Pons (tissue), 1 donor: ENCODE measurements at places on chromosomes 6 and 20.

DNA sequence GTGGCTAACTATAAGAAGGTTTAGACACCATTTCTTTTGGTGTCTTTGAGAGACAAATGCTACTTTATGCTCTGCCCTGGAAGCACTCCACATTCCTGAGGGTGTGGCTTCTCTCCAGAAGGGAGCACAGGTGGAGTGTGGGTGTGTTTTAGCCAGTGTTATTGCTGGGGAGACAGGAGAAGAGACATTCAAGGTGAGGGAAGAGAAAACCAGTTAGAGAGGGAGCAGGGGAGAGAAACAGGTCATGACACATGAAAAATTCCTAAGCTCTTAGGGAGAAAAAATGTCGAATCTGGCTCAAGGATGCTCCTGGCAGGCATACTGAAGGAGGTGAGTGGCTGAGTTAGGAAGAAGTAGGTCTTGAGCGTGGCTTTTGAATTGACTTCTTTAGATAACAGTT, 292.8 kb downstream of the CLIC5 start:
- DNase-seq: no peak

- DNase-seq: no peak
Observed at GRCh38 chr6:154363821-154364220, 7.2 kb upstream of the IPCEF1 start.

GRCh38 chr20:23080521-23080920, 5.6 kb downstream of the CD93 start:
- DNase-seq: no peak

- no peak for DNase-seq
Observed at GRCh38 chr6:141969201-141969600, 163.5 kb upstream of the GJE1 start.

- DNase-seq: no peak
Observed at GRCh38 chr20:14488212-14488611, 150.8 kb upstream of the FLRT3 start.

DNA sequence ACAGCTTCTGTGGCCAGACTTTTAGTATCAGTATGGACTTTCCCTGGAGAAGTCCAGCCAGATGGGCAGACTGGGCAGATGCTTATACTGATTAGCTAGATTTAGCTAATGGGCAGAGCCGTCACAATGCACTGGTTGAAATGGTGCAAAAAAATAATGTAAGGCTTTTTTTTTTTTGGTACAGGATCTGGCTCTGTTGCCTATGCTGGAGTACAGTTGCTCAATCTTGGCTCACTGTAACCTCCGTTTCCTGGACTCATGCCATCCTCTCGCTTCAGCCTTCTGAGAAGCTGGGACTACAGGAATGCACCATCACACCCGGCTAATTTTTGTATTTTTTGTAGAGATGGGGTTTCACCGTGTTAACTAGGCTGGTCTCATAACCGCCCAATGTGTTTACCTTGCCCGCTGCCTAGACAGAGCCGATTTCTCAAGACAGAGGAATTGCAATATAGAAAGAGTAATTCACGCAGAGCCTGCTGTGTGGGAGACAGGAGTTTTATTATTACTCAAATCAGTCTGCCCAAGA, 16.4 kb upstream of the KIFC1 start:
- peak; percentile 41 for DNase-seq

DNA sequence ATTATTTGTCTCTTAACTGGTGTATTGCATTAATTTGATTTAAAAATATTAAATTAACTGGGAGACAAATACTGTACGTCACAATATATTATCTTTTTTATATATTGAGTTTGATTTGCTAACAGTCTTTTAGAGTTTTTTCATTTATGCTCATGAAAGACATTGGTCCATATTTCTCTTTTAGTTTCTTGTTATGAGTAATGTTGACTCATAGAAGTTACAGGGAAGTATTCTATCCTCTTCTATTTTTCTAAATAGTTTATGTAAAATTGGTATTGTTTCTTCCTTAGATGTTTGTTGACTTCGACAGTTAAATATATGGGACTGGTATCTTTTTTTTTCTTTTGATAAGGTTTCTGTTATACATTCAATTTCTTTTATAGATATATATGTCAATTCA, 1115.6 kb upstream of the CITED2 start:
- DNase-seq: no peak

DNA sequence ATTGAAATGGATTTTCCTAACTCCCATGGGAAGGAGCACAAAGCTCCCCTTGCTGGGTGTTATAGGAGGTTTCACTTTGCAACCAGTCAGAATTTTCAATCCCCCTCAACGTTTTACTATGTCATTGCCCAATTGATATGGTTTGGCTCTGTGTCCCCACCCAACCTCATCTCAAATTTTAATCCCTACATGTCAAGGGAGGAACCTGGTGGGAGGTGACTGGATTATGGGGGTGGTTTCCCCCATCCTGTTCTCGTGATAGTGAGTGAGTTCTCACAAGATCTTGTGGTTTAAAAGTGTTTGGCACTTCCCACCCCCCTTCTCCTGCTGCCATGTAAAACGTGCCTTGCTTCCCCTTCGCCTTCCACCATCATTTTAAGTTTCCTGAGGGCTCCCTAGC, 62.9 kb downstream of the ZMYND8 start:
- no peak for DNase-seq

- peak; percentile 99 for DNase-seq
Observed at GRCh38 chr6:113994934-113995342, 24.0 kb upstream of the HDAC2 start.

DNA sequence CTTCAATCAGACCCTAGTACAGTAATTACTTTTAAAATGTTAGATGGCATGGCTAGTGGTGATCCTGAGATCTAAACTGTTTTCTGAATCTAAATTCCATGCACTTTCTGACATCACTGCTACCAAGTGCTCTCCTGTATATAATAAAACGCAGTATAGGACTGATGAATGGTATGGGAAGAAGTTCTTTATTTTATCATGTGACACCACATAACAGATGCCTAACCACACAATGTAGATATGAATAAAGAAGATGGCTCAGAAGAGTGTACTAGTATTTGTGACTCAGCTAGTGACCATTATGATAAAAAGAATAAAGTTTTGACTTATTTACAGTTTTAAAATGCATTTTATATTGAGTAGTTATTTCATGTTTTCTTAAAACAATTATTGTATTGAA, 8.5 kb downstream of the NDUFAF4 start:
- DNase-seq: no peak

GRCh38 chr6:6834356-6835222, 246.1 kb downstream of the LY86 start:
- DNase-seq: no peak

- DNase-seq: no peak
Observed at GRCh38 chr6:43938178-43939105, 168.4 kb downstream of the VEGFA start.

DNA sequence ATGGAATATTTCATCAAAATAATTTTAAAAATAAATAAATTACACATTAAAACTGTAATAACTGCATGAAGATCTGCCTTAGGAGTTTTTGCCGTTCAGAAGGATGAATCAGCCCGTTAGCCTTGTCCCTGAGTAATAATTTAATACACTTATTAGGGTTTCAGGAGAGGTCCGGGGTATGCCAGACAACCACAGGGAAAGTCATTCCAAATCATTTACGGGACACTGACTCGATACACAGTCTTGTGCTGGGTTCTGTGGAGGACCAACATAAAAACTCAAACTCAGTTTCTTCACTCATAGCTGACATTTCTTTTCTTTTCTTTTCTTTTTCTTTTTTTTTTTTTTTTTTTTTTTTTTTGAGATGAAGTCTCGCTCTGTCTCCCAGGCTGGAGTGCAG, 735 bp upstream of the LY6G6F start:
- no peak for DNase-seq

DNA sequence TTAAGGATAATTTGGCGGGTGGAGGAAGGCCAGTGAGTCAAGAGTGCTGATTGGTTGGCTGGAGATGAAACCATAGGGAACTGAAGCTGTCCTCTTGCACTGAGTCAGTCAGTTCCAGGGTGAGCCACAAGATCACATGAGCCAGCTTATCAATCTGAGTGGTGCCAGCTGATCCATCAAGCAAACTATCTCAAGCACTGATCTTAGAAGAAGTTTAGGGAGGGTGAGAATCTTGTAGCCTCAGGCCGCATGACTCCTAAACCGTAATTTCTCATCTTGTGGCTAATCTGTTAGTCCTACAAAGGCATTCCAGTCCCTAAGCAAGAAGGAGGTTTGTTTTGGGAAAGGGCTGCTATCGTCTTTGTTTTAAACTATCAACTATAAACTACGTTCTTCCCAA, 954.3 kb downstream of the KIF16B start:
- DNase-seq: no peak

- DNase-seq: no peak
Observed at GRCh38 chr20:18543932-18544331, 23.3 kb upstream of the SMIM26 start.

DNA sequence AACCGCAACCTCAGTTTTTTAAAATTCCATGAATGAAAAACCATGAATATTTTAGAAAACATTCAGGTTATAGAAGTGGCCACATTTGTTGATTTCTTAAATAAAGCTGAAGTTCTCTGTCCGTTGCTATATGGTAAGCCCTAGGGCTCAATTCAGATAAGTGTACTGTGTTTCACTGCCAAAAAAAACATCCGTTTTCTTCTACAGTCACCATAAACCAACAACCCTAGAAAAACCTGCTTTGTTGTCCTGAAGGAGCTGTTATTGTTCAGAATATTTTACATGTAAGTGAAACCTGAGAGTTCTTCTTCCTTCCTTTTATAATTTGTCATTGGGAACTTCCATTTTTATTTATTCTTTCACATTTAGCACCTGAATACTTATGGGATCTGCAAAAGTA, 274.1 kb downstream of the TFAP2A start:
- DNase-seq: no peak

DNA sequence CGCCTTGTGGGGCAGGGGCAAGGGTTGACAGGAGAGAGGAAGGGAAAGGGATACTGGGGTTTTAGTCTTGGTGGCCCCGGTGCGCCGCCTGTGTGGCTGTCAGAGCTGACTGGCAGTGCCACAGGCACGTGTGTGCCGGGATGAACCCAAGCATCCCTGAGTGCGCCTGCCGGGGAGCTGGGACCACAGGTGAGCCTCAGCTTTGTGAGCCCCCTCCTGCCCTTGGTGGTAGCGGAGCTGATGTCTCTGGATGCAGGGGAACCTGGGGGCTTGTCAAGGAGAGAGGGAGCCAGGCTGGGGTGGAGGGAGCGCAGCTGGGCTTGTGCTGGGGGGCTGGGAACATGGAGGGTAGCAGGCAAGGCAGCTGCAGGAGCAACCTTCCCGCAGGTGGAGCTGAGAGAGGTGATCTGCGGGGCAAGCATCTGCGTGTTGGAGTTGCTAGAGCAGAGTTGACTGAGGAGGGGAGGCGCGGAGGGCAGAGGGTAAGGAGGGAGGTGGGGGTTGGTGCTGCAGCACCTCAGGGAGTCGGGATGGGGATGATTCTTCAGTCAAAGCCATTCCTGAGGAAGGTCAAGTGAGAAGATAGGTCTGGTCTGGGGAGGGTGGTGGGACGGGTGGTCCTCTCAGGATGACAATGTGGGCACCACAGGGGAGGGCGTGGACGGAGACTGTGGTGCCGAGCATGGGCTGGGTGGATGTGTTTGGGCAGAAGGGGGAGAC, 28.1 kb downstream of the PYGB start:
- no peak for DNase-seq

- DNase-seq: no peak
Observed at GRCh38 chr6:47044397-47044796, 2.3 kb upstream of the ADGRF1 start.

GRCh38 chr6:168440520-168441433, at the start of gene SMOC2:
Gene SMOC2 (plus strand): TSS chr6:168441184. CDS start chr6:168441371, 187 bp downstream.
- DNase-seq: no peak

DNA sequence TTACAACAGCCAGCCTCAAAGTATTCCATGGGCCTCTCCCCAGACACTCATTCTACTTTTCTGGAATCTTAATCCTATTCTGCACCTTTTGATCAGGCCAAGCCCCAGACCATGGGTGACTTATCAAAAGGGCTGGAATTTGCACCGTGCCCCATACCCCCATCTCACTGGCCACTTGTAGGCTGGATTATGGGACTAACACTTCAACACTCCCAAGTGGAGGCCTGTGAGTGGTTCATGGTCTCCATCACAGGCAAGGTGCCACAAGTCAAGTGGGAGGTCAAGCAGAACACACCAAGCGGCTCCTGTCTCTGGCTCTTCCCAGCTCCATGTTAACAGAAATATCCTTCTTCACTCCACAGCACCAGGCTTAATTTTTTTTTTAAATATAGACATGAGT, 212.3 kb upstream of the HEY2 start:
- no peak for DNase-seq

DNA sequence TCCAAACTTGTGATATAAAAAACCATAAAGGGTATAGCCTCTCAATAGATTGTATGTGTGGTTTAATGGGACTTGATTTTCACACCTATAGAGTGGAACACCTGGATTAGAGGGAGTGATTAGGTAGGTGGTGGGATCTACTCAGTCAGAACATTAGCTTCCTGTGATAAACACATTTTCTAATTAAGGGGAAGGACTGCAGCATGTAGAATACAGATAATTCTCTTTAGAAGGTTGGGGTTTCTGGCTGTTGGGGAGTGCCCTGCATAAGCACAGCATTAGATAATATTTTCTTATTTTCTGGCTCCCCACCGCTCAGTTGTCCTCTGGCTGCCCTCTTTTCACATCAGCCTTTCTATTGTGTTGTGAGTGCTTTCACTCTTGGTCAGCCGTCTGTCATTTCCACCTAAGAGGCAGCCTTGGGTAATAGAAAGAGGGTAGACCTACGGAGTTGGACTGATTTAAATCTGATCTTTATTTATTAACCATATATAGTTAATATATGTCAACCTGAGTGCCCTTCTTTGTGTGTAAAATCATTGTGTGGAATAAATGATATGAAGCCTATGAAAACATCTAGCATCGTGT, 8.0 kb downstream of the CSE1L start:
- DNase-seq: no peak

DNA sequence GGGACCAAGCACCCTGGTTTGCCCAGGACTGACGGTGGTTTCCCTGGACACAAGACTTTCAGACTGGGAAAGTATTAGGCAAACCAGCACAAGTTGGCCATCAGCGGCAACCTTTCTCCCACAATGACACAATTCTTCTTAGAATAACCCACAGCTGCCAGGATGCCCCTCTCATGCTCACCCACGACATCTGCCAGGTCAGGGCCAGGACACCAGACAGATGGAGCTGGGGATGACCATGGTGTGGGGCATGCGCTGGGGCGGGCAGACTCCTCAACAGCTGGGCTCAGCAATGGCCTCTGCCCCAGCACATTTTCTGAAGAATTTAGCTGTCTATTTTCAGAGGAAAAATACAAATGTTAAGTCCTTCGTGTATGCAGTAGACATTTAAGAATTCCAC, 226.4 kb downstream of the FNDC1 start:
- DNase-seq: no peak

DNA sequence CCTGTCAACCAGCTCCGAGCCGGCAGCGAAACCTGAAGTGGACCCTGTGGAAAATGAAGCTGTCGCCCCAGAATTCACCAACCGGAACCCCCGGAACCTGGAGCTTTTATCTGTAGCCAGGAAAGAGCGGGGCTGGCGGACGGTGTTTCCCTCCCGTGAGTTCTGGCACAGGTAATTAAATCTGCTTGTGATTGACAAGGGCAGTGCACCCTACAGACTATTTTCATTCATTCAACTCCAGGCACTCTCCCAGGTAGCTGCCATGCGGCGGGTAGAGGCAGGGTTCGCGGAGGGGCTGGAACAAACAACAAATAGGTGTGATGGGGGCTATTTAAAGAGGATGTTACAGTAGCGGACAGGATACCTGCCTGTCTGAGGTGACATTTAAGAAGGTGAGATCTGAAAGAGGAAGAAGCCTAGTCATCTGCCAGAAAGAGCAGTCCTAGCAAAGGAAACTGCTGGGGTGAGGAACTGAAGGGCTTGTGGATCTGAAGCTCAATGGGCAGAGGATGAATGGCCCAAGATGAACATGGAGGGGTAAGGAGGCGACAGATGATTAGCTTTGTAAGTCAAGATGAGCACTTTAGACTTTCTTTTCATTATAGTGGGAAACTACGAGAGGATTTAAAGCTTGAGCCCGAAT, 810 bp downstream of the MRPL18 start:
- DNase-seq: no peak
